Activated T-helper 9 cell treated with anti-CD3 and anti-CD28 coated beads, Interleukin-2, amount 50 U/mL, for 16 hours (primary cell): ENCODE measurements at places on chromosomes 13 and 19.

- no peak for DNase-seq
These were observed 230.7 kb downstream of the NHLRC3 start for GRCh38 chr13:39269004-39269403.

DNA sequence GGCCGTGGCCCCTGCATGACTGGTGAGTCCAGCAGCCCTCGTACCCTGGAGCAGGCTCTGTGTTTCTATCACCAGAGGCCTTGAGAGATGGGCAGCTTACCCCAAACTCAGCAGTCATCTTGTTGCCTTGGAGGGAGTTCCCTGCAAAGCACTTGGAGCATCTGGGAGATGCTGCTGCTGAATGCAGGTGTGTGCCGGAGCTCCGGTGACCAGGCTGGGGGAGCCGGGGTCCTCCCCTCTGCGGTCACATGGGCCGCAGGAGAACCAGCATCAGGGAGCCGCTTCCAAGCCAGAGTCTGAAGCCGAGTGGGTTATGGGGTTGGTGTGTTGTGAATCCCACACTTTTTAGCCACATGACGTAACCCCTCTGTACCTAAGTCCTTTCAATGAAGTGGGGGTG lies 82.8 kb downstream of the TEX29 start:
- DNase-seq: no peak

- no peak for DNase-seq
These were observed 11.0 kb upstream of the ACOD1 start for GRCh38 chr13:76937281-76937820.

- no peak for DNase-seq
These were observed 1.0 kb upstream of the TM6SF2 start for GRCh38 chr19:19274146-19274545.

GRCh38 chr19:51546107-51546649 lies 14.7 kb upstream of the SIGLEC6 start:
- DNase-seq: no peak

- no peak for DNase-seq
These were observed 528.6 kb downstream of the SUCLA2 start for GRCh38 chr13:47472516-47472915.

DNA sequence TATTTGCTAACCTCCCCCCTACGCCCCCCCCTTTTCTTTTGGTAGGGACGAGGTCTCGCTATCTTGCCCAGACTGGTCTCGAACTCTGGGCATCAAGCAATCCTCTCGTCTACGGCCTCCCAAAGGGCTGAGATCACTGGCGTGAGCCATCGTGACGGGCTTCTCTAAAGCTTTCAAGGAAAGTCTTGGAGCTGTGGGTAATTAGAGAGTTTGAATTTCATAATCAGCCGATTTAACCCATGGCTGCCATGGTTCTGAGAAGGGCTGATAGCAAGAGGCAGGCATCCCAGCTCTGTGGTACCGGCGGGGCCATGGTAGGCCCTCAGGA lies 679 bp upstream of the ABHD8 start:
- no peak for DNase-seq

DNA sequence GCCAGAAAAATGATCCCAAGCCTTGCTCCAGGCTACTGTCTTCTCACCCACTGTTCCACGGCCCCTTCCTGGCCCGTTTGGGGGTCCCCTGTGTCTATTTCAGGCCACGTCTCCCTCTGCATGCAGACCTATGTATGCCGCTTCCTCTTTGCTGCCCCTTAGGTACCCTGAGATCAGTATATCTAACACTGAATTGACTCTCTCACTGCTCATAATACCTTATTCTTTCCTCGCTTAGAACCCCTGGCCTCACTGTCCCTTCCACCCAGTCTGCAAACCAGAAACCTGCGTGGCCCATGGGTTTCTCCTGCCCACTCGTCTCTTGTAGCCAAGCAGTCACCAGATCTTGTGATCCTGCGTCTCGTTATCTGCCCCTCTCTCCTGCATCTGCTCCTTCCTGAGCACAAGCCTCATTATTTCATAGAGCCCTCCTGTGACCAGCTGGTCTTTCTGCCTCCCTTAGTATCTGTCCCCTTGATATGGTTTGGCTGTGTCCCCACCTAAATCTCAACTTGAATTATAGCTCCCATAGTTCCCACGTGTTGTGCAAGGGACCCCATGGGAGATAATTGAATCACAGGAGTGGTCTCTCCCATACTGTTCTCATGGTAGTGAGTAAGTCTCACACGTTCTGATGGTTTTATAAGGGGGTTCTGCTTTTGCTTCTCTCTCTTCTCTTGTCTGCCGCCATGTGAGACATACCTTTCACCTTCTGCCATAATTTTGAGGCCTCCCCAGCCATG lies 109.0 kb upstream of the RNF113B start:
- no peak for DNase-seq

DNA sequence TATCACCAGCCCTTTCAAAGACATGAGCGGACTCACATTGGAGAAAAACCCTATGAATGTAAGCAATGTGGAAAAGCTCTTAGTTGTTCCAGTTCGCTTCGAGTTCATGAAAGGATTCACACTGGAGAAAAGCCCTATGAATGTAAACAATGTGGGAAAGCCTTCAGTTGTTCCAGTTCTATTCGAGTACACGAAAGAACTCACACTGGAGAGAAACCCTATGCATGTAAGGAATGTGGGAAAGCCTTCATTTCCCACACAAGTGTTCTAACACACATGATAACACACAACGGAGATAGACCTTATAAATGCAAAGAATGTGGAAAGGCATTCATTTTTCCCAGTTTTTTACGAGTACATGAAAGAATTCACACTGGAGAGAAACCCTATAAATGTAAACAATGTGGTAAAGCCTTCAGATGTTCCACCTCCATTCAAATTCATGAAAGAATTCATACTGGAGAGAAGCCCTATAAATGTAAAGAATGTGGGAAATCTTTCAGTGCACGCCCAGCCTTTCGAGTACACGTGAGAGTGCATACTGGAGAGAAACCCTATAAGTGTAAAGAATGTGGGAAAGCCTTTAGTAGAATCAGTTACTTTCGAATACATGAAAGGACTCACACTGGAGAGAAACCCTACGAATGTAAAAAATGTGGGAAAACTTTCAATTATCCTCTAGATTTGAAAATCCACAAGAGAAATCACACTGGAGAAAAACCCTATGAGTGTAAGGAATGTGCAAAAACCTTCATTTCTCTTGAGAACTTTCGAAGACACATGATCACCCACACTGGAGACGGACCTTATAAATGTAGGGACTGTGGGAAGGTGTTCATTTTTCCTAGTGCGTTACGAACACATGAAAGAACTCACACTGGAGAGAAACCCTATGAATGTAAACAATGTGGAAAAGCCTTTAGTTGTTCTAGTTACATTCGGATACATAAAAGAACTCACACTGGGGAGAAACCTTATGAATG lies 17.6 kb downstream of the ZNF791 start:
- no peak for DNase-seq

GRCh38 chr13:42350141-42350540 lies 78.2 kb downstream of the AKAP11 start:
- no peak for DNase-seq

GRCh38 chr13:22189176-22190048 lies 518.5 kb downstream of the FGF9 start:
- no peak for DNase-seq

- no peak for DNase-seq
These were observed 260.0 kb downstream of the FGF14 start for GRCh38 chr13:102141625-102142472.

DNA sequence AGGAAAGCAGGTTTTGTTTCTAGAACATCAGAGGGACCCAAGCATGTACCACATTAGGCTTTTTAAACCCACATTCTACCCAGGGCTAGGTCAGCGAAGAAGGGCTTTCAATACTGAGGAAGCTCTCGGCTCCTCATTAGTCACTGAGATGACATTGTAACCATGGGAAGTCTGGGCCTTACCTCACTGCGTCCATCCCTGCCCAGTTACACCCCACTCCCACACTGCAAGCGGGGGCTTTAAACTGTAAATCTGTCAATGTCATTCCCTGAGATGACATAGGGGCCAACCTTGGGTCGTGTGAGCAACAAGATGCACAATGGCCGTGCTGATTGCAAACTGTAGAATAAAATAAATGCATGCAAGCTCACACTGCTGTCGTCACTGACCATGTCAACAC lies 21.7 kb upstream of the TFDP1 start:
- DNase-seq: no peak

DNA sequence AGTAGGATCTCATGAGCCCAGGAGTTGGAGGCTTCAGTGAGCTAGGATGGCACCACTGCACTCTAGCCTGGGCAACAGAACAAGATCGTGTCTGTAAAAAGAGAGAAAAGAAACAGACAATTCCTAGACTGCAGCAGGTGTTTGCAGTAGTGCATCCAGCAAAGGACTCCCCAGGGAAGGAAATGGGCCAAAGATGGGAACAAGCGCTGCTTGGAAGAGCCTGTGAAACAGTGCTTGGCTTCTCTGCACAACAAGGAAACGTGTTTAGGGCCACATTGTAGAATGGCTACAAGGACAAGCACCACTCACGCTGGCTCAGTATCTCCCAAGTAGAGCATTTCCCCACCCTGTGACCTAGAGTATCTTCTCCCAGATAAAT lies 35.5 kb upstream of the LDLR start:
- DNase-seq: no peak

DNA sequence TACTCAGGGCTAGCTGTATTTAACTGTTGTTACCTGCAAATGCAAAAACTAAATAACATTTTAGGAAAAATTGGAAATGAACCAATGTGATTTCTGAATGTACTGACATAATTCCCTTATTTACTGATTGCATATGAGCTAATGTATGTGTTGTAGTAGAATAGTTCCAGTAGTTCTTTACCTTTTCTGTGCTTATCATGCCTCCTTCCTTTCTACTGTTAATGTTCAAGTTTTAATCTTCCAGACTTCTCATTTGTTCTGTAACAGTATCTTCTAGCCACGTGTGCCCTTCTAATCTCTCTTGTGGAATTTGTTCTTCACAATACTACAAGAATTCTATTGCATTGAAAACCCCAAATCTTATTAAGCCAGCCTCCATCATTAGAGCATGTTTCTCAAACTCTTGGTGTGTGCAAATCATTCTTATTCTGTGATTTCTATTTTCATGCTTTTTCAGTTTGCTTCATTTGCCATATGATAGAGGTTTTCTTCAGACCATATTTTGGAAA lies 17.7 kb downstream of the LSM14A start:
- no peak for DNase-seq

DNA sequence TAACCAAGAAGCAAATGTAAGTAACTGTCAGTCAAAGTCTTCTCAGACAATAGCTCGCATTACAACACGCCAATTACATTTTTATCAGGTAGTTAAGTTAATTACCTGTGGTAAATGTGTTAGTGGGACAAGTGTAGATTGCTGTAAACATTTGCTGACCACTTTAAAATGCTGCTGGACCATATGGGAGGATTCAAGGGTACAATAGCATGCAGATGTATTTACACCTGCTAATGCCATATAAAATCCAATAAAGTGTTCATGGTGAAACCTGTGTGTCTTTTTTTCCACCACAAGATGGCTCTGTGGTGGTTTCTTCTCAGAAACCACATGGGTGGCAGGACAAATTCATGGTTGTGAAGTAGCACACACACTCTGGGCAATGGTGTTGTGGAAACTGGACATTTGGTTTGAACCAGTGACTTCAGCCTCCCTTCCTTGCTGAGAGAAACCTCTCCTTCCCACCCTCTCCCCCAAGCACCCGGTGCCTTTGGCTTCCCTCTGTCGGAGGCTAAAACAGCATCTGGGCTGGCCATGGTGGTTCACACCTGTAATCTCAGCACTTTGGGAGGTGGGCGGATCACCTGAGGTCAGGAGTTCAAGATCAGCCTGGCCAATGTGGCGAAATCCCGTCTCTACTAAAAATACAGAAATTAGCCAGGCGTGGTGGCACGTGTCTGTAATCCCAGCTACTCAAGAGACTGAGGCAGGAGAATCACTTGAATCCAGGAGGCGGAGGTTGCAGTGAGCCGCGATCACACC lies 18.1 kb upstream of the GTF3A start:
- DNase-seq: no peak

GRCh38 chr19:48760504-48761205 lies 5.3 kb downstream of the FGF21 start:
- DNase-seq: no peak

DNA sequence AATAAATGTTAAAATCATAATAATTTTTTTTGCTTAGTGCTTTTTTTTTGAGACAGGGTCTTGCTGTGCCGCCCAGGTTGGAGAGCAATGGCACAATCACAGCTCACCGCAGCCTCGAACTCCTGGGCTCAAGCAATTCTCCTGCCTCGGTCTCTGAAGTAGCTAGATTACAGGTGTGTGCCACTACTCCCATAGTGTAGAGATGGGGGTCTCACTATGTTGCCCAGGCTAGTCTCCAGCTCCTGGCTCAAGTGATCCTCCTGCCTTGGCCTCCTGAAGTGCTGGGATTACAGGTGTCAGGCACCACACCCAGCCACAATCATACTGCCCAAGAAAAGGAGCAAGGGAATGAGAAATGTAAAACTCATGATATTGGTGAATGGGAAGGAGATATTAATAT lies 5.1 kb downstream of the FBL start:
- no peak for DNase-seq

- no peak for DNase-seq
These were observed 14.0 kb downstream of the ELF1 start for GRCh38 chr13:41004875-41005693.

- no peak for DNase-seq
These were observed 92.7 kb upstream of the GPR12 start for GRCh38 chr13:26853323-26853722.

- peak; percentile 53 for DNase-seq
These were observed 2.2 kb upstream of the PLEKHG2 start for GRCh38 chr19:39410017-39410830.

DNA sequence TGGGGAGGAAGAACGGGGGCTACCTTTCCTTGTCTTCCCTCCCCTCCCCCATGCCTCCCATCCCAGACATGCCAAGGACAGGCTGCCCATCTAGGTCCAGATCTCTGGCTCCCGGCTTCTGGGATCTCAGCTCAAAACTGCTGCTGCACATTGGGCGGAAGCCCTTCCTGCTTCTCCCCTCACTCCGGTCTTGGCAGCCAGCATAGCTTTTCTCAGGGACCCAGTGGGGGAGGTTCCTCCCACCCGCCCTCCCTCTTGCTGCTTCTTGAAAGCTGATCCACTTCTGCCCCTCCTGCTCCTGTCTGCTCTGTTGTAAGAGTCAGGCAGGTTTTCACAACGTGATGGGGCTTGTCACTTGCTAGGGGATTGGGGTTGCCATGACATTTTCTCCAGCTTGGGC lies 21.7 kb upstream of the RNF17 start:
- DNase-seq: no peak
